Effector memory CD4-positive, alpha-beta T cell (primary cell): ENCODE measurements at places on chromosomes 5 and 9.
A peak's percentile ranks its signal among the peaks of the same experiment; 100 is the strongest.

DNA sequence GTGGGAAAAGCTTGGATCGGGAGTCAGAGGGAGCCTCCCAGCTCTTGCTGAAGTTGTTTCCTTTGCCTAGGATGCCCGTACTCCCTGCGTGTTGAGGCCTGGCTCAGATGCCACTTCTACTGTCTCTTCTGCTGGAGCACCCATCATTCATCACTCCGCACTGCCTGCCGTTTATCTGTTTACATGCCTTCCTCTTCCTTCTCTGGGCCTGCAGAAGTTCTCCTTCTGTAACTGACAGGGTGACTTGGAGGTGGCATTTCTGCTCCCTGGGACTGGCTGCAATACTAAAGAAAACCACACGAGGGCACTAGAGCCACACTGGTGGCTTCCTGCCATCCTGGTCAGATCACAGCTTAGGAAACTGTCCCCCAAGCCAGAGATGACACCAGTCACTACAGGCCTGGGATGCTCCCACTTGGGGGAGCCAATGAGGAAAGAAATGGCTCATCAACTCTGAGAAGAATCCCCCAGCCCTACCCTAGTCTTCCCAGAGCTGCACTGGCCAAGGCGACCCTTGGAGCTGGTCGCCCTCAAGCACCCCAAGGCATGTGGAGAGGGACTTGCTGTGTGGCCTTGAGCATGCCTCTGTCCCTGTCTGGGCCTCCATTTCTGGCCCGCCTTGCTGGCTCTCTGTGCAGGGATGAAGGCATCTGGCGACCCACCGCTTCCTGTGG, 9.7 kb upstream of the SLC25A51 start:
- DNase-seq = peak; percentile 49

GRCh38 chr5:63097286-63097685, 518.7 kb downstream of the LRRC70 start:
- DNase-seq = no peak

DNA sequence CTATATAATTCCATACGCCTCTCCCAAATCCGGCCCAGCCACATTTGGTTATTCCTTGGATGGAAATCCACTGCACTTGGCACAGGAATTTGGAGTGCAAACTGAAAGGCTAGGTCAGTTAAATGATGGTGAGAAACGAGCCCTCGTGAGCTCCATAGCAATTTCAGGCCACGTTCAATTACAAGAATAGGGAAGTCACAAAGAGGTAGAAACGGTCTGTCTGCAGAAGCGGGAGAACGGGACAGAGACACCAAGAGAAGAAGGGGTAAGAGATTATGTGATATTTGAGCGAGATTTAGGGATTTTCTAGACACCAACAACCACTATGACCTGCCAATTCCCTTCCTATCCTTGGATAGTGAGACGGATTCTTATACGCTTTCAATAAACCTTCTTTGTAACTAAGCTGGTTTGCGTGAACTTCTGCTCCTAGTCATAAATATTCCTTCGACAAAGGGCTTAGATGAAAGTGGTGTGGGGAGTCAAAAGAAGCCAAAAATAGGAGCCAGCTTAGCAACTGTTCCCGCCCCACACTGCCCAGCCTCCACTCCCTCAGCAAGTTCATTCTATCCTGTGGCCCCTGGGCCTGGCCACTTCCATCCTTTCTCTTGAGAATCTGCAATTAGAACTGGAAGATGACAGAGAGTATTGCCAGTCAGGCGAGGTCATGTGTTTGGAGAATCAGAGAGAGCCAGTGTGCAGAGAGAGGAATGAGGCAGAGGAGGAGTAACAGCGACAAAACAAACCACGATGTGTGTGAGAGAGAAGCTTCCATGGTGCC, 118.4 kb downstream of the ZNF608 start:
- no peak for DNase-seq

DNA sequence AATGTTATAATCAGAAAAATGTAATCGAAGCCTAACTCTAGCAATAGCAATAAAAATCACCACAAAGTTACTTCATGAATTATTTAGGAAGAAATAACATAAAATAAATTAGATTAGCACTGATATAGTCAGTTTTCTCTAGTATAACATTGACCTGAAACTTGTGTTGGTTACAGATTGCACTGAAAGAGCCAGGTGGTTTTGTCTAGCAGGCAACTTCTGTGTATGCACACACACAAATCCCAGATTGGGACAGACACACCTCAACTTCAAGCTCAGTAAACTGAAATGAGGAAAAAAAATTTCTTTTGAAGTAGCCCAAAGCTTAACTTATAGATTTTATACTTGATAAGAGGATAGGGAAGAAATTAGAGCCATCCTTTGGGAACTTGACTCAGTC, 129.3 kb downstream of the EFNA5 start:
- DNase-seq = no peak
